ENCODE measurements at places on chromosomes 7 and 10.

DNA sequence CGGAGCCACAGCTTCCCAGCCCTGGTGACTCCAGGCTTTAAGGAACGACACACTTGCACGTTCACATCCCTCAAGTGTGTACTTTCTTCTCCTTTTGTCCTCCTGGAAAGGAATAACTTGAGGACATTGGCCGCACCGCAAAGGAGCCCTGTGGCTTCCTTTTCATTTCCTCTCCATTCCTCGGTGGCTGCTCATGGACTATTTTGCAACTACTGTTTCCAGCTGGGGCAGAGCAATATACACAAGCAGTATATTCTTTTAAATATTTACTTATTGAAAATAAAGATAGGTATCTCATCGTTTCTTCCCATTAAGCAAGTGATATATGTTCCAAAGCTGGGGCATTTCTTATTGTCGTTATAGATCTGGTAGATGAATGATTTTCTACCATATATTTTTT, 97.2 kb upstream of the LYZL1 start:
- no peak for DNase-seq

GRCh38 chr10:70376436-70377378, 5.7 kb downstream of the LRRC20 start:
- no peak for DNase-seq

DNA sequence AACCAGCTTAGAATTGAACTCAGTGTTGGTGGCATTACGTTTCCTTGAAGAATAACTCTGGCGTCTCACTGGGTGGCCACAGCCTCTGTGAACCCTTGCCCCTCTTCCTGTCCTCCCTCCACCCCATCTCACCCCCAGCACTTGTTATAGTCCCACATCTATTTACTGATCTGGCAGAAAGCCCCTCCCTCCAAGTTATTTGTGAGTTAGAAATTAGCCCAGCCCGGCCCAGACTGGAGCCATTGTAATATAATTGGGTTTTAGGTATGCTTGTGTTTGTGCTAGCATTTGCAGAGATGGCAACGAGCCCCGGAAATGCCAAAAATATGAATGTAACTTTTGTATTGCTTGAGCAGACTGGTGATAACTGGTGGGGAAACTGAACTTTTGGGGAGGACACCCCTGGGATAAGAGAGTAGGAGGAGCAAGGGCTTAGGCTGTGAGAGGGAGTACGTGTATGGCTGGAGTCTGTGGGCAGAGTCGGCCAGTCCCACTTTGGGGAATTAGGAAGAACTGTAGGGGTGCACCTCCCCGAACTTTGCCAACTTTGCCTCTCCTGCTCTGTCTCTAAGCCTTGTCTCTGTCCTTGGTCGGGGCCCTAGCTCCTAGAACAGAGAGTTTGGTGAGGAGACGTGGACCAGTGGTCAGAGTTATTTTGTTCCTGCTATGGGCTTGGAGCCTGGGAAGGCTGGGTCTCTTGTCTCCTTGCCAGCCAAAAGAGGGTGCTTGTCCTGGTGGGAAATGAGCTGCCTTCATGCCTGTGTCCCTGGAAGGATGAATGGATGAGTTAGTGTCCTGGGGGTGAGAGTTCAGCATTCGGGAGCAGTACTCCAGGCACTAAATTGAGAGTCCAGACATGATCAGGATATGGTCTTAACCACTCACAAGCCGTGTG, 19.3 kb upstream of the TRIM8 start:
- DNase-seq: no peak

DNA sequence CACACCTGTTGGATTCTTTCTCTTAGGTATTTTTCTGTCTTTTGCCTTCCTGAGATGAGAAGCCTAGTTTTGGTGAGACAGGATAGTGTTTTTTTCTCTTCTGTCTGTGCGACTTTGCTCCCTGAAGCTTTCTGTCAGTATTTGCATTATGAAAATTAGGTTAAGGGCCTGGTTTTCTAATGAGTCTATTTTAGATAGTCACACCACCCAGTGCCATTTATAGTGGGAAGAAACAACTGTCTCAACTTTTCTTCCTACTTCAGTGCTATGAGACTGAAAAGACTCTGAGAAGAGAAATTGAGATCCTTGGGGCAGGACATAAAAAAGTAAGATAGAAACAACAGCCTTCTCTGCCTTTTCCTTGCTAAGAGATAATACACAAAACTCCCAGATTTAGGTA, 53.6 kb downstream of the MINPP1 start:
- DNase-seq: no peak

DNA sequence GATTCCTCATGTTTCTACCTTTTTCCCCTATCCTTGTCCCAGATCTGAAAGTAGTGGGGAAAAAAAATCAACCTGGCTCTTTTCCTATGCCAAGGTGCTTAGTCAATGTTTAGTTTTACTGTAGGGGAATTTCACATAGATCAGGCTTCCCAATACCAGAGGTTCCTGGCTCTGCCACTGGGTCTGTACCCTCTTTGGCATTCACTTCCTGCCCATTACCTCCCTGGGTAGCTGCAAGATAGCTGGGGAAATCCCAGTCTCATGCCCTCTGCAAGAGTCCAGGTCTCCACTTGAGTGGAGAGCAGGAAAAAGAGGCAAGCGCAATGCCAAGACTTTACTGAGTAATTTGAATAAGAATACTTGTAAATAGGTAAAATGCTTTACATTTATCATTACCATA, 3.5 kb upstream of the BPGM start:
- DNase-seq: no peak

Measured in amniotic stem cell (primary cell).